Activated naive CD4-positive, alpha-beta T cell (primary cell): ENCODE measurements at places on chromosomes 13 and 19.
A peak's percentile ranks its signal among the peaks of the same experiment; 100 is the strongest.

GRCh38 chr19:42203700-42204099 is 13.8 kb downstream of the DEDD2 start:
- DNase-seq = no peak

- no peak for DNase-seq
Measured at GRCh38 chr13:60335531-60335930, 61.5 kb upstream of the TDRD3 start.

- no peak for DNase-seq
Measured at GRCh38 chr19:18951721-18952281, 10.8 kb upstream of the HOMER3 start.

DNA sequence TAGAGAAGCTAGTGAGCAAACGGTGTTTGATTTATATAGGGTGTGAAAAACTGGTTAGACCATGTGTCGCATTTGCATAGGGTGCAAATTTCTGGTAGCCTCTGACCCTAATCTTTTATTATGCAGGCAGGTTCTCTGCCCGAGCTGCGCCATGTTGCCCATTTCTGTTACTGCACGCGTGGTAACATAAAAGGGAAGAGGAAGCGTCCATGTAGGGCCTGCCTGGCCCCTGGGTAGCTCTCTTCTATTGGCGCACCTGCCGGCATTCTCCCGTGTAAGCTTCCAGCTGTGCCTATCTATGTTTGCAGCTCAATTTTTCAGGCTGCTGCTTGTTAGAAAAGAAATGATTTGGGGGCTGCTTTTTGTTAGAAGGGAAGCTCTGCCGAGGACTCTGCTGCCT is 14.0 kb upstream of the CD70 start:
- DNase-seq = no peak

DNA sequence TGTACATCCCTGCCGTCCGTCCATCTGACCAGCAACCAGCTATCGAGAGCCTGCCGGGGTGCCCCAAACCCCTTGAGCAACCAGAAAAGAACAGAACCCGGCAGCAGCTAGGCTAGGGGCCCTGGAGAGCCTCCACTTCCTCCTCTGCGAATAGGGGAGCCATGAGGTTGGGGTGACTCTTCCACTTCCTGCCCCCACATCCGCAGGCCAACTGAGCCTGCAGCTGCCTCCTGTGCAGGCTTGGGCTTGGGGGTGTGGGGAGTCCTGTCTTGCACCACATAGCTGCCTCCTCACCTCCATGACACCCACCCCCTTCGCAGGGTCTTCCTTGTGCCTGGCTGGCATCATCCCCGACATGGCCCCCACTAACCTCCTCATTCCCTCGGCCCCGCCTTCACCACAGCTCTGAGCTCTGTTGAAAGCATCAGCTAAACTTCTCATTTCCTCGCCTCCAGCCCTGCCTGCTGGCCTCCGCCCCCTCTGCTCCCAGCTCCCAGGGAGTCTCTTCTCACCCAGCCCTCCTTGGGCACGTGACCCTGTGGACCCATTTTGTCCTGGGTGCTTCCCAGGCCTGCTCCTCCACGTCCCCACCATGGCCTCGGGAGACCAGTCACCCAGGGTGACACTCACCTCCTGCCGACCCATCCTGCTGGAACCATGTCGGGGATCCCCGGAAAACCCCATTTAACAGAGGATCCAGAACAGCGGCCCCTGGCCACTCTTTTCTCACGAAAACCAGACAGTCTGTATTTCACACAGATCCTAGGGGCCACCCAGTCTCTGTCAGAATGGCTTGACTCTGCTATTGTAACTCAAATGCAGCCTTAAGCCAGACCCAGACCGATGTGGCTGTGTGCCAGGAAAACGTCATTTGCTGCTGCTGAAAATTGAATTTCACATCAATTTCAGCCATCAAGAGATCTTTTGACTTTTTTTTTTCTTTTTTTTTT is 50.4 kb downstream of the MYO9B start:
- DNase-seq = peak; percentile 71

- no peak for DNase-seq
Measured at GRCh38 chr19:56310462-56310861, 4.2 kb downstream of the ZSCAN5A start.

GRCh38 chr19:14558370-14559066 is 13.3 kb downstream of the NDUFB7 start:
- DNase-seq = no peak
